ENCODE measurements at places on chromosomes 11 and 22.
A peak's percentile ranks its signal among the peaks of the same experiment; 100 is the strongest.

- DNase-seq = peak; percentile 78
These were observed 11.2 kb upstream of the PPP2R1B start for GRCh38 chr11:111777094-111778046.

DNA sequence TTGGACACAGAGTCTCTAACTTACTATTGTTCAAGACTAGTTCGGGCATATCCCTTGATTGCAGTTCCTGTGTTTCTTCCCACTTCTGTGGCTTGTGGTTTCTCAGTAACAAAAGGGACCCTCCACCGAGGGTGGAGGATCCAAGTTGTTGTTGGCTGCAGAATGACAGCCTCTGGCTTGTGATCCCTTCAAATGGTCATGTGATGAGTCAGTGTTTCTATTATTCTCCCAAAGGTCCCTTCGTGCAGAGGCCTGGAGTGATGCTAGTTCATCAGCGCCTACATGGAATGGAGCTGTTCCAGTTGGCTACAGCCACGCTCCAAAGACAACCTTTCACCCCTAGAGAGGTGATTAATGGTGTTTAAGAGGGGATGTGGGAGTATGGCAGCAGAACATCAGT, 2.6 kb upstream of the VWCE start:
- peak; percentile 77 for DNase-seq

- no peak for DNase-seq
These were observed 17.6 kb upstream of the TMA7B start for GRCh38 chr22:39942439-39943230.

GRCh38 chr11:20002312-20003216, 157.7 kb downstream of the DBX1 start:
- DNase-seq = no peak

DNA sequence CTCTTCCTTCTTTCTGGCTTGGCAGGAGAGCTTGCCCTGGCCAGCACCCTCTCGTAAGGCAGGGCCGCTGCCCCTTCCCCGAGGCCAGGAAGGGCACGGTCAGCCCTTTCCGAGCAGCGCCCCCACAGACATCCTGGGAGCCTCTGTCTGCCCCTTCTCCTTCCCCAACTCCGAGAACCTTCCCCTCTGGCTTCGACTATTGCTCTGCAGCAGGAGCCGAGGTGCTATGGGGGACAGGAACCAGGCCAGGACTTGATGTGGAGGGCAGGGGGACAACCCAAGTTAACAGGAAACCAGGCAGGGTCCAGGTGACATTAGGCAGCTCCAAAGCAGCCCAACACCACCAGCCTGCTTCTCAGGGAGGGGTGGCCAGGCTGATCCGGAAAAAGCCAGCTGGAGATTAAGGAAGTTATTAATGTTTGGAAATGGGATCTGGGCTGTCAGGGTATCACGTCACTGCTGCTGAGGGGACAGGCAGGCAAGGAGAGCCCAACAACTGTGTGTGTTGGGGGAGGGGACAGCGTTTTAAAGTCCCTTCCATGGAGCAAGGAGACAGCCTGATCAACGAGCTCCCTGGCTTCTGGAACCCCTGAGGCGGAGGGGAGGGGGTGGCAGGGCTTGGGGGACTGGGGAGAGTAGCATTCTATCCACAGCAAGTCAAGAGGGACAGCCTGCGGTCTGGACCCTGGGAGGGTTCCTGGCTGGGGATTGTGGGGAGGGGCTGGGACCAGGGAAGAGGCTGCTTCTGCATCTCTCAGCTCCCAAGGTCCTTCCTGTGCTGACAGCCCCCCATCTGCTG, 27.3 kb downstream of the SYT7 start:
- no peak for DNase-seq

DNA sequence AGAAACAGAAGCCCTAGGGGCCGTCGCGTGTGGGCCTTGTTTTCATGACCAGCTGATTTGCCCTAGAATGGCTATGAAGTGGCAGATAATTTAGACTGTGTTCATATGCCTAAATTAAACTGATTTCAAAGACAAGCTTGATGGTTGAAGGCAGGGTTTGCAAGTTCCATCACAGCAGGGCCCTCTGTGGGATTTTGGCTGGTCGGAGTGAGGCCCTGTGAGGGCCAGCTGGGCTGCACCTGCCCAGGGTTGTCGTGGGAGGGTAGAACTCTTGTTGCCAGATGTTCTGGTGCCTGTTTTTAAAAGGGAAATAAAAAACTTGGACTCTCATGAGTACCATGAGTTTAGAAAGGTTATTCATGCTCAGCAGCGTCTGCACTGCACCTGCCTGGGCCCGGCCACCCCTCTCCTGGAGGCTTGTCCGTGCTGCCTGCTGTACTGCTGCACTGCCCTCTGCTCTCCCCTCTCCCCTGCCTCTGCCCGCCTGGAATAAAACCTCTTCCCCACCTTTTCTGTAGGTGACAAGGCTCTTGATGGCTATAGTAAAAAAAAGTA, 44.1 kb downstream of the AP2A2 start:
- DNase-seq = no peak

- DNase-seq = no peak
These were observed 16.1 kb downstream of the COMMD9 start for GRCh38 chr11:36273110-36273509.

DNA sequence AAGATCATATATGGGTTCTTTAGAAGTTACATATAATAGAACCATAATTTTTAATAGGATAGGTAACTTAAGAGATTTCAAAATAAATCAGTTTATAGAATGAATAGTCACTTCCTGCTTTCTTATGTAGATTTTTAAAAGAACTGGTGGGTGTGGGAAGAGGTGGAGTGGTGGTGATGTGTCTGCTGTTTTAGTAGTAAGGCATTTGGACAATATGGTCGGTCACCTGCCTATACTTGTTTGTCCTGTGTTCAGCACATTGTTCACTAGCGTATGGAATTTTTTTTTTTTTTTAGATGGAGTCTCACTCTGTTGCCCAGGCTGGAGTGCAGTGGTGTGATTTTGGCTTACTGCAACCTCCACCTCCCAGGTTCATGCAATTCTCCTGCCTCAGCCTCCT, 39.3 kb downstream of the CCDC81 start:
- DNase-seq = no peak

GRCh38 chr11:114302663-114303062, 6.5 kb downstream of the NNMT start:
- no peak for DNase-seq

- peak; percentile 63 for DNase-seq
These were observed 284.0 kb downstream of the KIRREL3 start for GRCh38 chr11:126716456-126717083.

DNA sequence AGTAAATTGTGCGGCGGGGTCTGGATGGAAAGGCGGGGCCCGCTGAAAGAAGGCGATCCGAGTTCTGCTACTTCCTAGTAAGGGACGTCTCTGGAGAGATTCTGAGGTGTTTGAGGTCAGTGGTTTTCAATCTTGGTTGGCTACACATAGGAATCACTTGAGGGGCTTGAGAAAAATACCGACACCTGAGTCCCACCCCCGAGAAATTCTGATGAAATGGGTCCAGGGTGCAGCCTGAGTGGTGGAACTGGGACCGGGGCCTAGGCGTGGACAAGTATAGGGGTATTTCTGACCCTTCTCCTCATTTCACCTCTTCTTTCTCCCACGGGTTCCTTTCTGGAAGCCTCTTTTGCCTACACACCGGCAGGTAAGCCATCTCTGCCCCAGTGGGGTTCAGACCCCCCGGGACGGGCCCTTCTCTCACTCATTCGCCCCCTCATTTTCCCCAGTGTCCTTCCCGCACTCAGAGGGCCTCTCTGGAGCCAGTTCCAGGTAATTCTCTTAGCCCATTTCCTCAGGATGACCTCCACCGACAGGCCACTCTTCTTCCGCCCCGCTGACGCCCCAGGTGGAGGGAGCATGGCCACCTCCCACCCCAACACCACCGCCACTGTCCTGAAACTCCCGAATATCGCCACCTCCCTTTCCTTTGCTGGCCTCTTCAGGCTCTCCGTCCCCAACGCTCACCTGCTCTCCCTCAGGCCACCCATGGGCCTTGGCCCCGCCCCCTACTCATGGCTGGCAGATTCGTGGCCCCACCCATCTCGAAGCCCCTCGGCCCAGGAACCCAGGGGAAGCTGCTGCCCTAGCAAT, 11.8 kb downstream of the ROBO3 start:
- no peak for DNase-seq

DNA sequence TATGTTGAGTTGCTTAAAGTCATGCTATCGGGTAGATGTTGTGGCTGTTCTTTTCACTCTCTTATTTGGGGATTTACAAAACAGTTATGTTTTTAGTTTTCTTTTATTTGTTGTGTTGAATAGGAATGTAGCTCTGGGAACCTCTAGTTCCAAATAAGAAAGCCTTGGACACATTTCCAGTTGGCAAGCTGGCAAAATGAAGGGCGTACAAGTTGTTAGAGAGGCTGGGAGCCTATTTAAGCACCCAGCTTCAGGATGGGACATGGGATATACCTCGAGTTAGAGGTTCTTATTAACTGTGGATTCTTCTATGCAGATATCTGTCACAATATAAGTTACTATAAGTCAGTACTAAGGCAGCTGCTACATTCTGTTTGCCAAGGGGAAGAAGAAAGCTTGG, 22.8 kb downstream of the PPARA start:
- DNase-seq = no peak

DNA sequence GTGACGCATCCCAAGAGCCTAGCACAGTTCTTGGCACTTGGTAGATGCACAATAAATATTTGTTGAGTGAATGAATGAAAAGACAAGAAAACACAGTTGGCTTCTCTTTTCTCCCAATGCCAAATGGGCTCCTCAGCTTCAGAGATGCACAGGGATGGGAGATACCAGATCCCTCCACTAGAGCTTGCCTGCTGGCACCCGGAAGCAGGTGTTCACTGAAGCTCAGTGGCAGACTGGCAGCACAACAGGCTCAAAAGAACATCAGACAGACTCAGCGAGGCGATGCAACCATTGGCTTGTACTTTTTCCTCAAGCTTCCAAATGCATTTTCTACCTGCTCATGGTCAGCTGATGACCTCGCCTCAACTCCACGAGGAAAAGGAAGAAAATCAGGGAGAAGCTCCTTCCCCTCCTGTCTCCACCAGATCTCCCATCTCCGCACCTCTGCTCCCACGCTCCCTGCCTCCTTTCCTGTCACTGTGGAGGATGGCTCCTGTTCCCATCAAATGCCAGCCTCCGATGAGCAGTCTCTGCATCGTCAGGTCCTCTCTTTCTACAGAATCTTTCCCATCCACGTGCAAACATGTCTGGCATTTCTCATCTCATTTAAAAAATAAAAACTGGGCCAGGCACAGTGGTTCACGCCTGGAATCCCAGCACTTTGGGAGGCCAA, 5.8 kb downstream of the RAPSN start:
- no peak for DNase-seq

DNA sequence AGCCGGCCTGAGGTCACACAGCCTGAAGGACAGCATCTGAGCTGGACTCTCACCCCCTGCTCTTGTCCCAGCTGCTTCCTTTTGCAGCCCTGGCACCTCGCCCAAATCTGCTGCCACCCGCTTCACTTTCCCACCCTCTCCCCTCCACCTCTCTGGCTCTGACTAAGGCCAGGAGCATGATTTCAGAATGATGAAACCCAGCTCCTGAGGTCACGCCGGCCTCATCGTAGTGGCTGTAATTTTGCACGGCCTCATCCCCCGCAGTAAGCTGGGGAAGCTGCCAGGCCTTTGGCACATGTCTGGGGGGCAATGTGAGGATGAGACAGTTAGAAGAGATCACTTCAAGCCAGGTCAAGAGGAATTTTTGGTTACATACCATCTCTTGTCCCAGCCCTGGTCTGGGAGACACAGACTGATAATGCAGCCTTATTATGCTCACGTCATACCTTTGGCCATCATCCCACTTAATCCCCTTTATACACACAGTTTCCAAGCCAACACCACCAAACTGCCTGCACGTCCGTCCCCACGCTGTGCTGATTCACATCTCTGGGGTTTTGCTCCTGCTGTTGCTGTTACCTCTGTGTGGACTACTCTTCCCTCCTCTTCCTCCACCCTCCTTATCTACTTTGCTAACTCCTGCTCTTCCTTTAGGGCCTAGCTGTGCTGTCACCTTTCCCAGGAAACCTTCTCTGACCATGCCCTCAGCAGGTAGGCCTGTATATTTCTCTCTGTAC, 58.1 kb downstream of the CHRDL2 start:
- peak; percentile 96 for DNase-seq

- DNase-seq = no peak
These were observed 37.1 kb downstream of the TST start for GRCh38 chr22:36982136-36982535.

DNA sequence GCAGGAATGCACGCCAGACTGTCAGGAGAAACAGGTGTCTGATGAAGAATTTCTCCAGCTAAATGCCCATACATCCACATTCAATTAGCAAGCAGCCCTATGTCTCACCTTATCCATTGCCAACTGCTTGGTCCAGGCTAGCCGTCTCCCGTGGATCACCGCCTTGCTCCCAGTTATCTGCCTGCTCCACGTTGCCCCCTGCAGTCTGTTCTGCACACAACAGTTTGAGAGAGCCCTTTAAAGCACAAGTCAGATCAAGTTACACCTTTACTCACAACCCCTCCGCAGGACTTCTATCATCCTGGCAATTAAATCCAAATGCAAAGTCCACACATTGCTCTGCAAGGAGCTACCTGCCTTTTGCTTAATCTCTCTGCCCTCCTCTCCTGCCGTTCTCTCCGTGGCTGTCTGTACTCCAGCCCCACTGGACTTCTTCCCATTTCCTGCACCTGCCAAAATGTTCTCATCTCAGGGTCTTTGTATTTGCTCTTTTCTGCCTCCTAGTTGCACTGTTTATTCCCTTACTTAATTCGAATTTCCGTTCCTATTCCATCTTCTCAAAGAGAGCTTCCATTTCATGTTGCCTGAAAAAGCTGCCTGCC, 185.3 kb upstream of the LARGE1 start:
- no peak for DNase-seq

DNA sequence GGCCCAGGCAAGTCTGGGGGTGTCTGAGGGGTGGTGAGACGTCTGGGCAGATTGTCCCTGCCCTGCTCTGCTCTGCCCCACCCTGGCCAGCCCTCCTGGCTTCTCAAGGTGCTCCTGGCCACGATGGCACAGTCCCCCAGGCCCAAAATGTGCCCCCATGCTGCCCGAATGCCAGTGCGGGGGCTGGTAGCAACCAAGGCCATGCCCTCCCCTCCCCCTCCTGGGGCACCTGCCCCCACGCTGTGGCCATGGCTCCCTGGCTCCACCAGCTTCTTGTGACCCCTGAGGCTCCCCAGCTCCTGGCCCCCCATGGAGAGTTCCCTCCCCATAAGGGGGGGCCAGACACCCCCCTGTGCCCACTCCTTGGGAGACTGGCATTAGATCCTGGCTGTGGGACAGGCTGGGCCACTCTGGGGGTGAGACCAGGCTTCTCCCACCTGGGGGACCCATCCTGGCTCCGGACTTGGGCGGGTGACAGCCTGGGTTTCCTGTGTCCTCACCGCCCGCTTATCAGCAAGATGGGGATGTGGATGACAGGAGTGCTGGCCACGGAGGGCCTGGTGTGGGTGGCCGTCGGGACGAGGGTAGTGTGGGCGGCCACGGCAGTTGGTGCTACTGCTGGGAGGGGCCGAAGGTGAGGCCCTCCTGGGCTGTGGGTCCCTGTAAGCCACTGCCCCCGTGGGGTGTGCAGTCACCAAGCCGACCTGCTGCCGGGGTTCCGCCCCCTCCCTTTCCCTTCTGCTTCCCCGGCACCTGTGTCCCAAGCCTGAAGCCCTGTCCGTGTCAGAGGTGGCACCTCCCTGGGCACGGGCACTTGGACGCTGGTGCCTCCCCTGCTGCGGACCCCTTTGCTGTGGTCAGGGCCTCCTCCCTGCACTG, 15.9 kb upstream of the MUC6 start:
- no peak for DNase-seq

- DNase-seq = no peak
These were observed 3.2 kb upstream of the ANO5 start for GRCh38 chr11:22189660-22190059.
